H9 (cell line): ENCODE measurements at places on chromosomes 1 and 21. TPM values are rescaled to one million over a fixed set of nuclear protein-coding genes. Genes with fewer than 3 reads are reported as not detected.

TIE1 gene
- total RNA-seq, result 0.64 and 1.2 TPM in 2 replicates

LCE1B gene
- not detected in 2 replicates for total RNA-seq

LYPD8 gene
- not detected in 2 replicates for total RNA-seq

NUF2 gene
- 25.2 and 30.7 TPM in 2 replicates for total RNA-seq

TNNT2 gene
- 5.9 and 8.6 TPM in 2 replicates for total RNA-seq

SRGAP2C gene
- 16.5 and 17.0 TPM in 2 replicates for total RNA-seq

CHIA gene
- total RNA-seq, result not detected in 2 replicates

FCER1G gene
- total RNA-seq, result 0.44 and 0.90 TPM in 2 replicates

ETV3L gene
- 0.75 and 0.96 TPM in 2 replicates for total RNA-seq

LDLRAD1 gene
- not detected in 2 replicates for total RNA-seq

ARMH1 gene
- 0.68 and 1.0 TPM in 2 replicates for total RNA-seq

ELAPOR1 gene
- total RNA-seq, result 0.55 and 1.1 TPM in 2 replicates

TDRD5 gene
- total RNA-seq, result 0.33 and 0.64 TPM in 2 replicates
